Posterior cingulate gyrus (tissue), 11 donors: ENCODE measurements at places on chromosomes 6 and 20.

- DNase-seq: no peak
Observed at GRCh38 chr6:86856937-86857563, 80.3 kb upstream of the HTR1E start.

DNA sequence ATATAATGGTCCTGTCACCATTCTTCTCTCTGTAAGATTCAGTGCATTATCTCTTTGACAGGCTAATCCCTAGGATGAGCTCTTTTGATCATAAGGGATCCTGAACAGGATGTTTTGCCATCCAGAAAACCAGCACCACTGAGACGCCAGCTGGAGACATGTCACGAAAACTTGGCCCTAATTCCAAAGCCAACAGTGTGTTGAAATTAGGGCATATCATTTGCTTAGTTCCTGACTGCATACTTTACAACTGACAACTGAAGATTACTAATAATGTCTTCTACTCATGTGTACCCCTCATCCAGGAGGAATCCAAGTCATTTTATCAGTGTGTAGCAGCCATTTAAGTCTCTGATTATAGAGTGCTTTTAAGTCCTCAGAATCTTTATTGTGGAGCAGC is 243.6 kb downstream of the KCNQ5 start:
- no peak for DNase-seq

DNA sequence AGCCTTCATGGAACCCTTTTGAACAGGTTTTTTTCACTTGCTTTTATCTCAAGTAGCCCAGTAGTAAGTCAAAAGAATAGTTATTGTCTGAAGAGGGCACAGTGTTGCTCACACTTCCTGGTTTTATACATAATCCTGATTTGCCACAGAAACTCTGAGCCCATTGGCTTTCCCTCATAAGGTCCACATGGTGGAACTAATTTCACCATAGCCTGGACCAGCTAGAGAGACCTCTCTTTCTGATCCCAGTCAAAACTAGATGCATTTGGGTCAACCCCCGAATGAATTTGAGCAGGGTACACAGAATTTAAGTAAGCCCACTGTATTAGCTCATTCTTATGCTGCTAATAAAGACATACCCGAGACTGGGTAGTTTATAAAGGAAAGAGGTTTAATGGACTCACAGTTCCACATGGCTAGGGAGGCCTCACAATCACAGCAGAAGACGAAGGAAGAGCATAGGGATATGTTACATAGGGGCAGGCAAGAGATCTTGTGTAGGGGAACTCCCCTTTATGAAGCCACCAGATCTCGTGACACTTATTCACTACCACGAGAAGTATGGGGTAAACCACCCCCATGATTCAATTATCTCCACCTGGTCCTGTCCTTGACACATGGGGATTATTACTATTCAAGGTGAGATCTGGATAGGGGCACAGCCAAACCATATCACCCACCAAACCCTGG is 6.2 kb downstream of the RWDD2A start:
- no peak for DNase-seq

DNA sequence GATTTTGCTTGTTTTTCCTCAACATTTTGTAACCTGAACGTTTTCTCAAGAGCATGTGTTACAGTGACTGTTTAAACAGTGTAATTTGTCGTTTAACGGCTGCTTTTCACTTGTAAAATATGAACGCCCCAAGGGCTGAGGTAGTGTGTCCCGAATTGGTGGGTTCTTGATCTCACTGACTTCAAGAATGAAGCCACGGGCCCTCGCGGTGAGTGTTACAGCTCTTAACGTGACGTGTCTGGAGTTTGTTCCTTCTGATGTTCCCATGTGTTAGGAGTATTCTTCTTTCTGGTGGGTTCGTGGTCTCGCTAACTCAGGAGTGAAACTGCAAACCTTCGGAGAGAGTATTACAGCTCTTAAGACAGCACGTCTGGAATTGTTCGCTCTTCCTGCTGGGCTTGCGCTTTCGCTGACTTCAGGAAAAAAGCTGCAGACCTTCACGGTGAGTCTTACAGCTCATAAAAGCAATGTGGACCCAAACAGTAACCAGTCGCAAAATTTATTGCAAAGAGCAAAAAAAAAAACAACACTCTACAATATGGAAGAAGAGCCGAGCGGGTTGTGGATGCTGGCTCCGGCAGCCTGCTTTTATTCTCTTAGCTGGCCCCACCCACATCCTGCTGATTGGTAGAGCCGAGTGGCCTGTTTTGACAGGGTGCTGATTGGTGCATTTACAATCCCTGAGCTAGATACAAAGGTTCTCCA is 25.1 kb upstream of the TRIM27 start:
- DNase-seq: no peak

GRCh38 chr6:34993213-34993612 is 104.2 kb downstream of the ANKS1A start:
- no peak for DNase-seq

GRCh38 chr6:44245391-44245911 is 1.4 kb upstream of the HSP90AB1 start:
- DNase-seq: no peak

- DNase-seq: no peak
Observed at GRCh38 chr20:48056218-48056617, 270.9 kb upstream of the SULF2 start.

- DNase-seq: no peak
Observed at GRCh38 chr6:37704066-37704465, 6.4 kb upstream of the MDGA1 start.

DNA sequence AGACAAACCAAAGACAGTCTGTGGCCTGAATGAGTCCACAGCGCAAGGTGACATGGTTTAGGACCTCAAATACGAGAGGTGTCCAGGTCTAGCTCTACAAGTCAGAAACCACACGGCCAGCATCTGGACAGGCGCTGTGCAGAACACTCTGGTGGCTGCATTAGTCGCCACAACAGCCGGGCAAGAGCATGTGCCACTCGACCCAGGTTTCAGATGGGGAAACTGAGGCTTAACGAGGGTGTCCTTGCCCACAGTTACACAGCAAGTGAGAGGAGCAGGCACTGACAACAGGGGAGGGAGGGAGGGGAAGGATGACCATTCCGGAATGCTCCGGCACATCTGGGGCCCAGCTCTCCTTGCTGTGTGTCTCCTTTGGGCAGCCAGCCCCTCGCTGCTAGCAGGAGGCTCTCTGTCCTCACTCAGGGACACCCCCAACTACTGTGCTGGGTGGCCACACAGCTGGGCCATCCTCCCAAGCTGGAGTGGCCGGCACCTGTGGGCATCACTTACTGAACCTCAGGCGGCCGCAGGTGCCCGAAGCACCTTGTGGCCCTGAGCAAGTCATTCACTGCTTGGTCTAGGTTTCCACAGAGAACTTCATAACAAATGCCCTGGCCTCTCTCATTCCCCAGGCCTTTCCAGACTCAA is 6.6 kb downstream of the DLL1 start:
- no peak for DNase-seq

GRCh38 chr20:51700809-51701285 is 67.3 kb downstream of the ATP9A start:
- DNase-seq: no peak

DNA sequence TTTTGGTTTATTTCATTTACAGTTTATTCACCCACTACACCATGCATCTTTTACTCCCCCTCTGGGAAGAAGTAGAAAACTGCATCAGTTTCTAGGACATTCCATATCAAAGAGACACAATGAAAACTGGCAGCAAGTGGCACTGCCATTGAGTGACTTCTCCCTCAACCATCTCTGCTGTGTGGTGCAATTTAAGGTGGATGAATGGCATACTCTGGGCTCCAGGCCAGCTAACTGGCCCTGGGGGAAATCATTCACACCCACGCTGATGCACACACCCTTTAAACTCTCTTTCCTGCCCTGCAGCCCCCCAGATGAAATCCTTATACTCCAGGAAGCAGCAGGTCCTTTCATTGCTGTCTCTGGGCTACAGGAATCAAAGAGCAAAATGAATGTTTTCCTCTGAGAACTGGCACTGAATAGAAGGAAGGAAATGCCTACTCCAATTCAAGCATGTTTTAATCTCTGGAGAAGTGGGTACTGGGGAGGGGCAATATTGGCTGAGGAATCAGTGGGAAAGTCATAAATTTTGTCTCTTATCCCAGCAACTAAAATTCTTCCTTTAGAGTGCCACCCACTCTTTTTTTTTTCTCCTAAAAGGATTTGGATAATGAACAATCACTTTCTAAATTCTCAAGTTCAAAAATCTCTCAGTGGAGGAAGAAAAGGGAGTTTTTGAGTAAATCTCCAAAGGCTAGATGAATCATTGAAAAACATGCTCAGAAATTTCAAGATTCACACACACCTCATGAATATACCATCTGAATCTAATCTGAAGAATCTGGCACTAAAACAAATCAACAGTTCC is 16.9 kb upstream of the RFPL4B start:
- DNase-seq: no peak

DNA sequence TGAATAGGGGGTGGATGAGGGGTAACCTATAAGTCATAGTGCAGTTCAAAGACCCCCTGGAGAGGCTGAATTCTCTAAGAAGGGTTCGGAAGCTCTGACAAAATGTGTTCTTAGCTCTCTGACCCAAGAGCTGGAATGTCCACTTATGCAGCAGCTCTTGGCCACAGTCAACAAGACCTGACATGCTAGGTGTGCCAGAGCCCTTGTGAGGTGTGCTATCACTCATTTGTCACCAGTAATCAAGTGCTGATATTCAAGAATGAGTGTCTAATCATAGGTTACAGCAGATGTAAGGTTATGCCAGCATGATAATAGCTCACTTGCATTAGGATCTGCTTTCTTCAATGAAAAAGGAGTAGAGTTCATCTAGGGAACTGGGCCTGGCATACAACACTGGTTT is 28.1 kb downstream of the TOMM6 start:
- no peak for DNase-seq

- DNase-seq: peak; percentile 39
Observed at GRCh38 chr6:32852844-32853540, 512 bp downstream of the TAP1 start.

GRCh38 chr20:9508240-9508661 is 6.1 kb upstream of the LAMP5 start:
- no peak for DNase-seq

DNA sequence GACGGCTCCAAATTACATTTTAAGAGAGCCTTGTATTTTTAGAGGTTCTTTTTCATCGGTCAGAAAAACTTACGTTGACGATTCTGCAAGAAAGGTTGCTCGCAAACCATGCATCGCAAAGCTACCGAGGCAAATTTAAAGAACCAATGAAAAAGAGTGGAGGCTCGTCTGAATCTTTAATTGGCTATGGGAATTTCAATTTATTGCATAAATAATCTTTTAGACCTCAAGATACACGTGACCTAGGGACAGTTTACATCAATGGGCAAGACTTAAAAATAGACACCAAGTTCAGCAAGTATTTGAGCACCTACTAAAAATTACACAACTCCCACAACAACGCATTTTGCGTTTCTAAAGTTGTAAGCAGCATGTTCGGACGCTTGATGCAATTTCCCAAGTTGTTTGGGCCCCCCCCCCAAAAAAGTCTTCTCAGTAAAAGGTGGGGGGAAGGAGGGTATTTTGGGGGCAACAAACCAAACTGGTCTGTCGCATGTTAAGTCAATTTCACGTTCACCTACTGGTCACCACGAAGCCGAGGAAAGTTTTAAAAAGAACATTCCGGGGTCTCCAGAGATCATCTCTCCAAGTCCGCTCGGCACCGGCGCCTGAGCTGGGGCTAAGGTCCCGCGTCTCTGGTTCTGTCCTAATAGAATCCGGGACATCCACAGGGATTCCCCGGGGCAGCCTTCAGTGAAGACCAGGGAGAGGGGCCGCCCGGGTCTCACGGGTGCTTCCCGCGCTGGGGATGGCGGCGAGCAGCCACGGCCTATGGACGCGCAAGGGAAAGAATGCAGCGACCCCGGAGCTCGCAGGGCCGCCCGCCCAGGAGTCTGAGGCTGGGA is 851 bp downstream of the SNX5 start:
- no peak for DNase-seq

GRCh38 chr6:101760843-101761621 is 367.5 kb downstream of the GRIK2 start:
- no peak for DNase-seq

DNA sequence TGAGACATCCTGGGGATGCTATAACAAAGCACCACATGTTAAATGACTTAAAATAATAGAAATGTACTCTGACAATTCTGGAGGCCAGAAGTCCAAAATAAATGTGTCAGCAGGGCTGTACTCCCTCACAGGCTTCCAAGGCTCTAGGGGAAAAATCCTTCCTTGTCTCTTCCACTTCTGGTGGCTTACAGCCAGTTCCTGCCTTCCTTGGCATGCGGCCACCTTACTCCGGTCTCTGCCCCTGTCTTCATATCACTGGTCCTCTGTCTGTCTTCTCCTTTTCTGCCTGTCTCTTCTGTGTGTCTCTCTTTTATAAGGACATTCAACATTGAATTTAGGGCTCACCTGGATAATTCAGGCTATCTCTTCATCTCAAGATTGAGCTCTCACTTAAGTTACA is 155.3 kb upstream of the SYNCRIP start:
- no peak for DNase-seq

DNA sequence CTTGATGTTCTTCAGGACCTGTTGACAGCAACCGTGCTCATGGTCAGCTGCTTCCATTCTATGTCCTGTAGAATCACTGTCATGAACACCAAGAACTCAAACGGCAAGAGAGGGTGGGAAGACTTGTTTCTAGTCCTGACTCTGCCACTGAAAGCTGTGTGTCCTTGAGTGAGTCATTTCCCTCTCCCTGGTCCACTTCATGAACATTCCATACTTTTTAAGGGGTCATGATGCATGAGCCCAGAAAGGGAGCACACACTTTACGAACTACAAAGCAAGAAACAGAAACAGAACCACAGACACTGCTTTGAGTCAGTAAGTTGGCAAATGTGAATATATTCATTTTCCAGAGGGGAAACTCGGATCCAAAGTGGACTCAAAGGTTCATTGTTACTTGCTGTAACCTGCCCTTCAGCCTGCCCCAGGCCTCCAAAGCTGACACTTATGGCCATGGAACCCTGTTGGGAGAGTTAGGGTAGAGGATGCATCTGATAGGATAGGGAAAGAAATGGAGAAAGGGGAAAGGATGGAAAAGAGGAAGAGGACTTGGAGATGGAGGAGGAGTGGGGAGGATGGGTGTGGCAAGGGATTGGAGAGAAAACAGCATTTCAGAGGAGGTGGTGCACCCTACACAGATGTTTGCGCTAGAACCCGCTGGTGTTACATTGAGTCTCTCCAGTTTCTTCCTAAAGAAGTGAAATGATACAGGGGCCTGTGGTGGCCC is 129.8 kb downstream of the FOXO3 start:
- no peak for DNase-seq

DNA sequence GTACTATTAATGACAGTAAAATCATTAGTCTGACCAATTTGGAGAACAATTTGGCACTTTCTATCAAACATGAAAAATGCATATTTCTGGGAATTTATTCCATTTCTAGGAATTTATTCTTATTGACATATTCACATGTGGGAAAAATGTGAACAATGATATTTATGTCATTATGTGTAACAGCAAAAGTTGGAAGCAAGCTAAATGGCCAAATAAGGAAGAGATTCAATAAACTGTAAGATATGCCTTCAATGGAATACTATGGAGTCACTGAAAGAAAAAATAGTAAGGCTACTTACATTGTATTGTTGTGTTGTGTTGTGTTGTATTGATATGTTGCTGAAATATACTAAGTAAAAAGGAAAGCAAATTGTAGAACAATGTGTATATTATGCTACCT is 100.5 kb upstream of the EDN1 start:
- DNase-seq: no peak

GRCh38 chr6:24547243-24547642 is 52.5 kb downstream of the ALDH5A1 start:
- no peak for DNase-seq

- DNase-seq: no peak
Observed at GRCh38 chr6:1228754-1229191, 83.1 kb upstream of the FOXQ1 start.

GRCh38 chr6:10610289-10610688 is 84.1 kb downstream of the C6orf52 start:
- no peak for DNase-seq

- DNase-seq: no peak
Observed at GRCh38 chr6:168905451-168906090, 348.1 kb downstream of the THBS2 start.
